ENCODE measurements at places on chromosomes 16 and 17.

- DNase-seq = peak; percentile 22
Observed at GRCh38 chr17:17181666-17182597, 24.2 kb downstream of the PLD6 start.

- DNase-seq = no peak
Observed at GRCh38 chr17:79212149-79213087, 137.8 kb downstream of the ENGASE start.

GRCh38 chr16:8589057-8589899 is 1.0 kb downstream of the TMEM114 start:
- DNase-seq = no peak

DNA sequence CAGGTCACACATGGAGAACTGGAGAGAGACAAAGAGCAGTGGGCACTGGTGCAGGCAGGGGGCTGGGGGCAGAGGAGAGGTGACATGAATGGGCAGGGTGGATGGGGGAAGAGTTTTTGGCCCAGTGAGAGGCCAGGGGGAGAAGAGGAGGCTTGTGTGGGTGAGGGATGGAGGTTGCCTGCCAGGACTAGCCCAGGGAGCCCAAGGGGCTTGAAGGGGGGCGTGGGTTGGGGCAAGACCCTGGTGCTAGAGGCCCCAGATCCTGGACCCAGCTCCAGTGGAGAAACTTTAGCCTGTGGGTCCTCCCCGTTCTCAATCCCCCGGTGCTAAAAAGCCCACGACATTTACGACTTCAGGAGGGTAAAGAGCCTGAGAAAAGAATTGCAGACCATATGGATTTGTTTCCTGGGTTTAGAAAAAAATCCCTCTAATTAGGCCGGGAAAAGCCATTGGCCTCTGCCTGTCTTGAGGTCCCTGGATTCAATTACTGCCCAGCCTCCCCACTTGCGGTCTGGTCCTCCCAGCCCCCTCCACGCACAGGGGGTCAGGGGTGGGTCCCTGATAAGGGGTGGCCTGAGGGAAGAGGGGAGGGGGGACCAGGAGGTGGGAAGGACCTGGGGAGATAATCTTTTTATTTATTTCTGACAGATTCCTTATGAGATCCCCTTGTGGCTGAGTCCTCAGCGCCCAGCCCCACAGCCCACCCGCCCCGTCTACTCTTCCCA is 33.0 kb downstream of the NGFR start:
- DNase-seq = no peak

DNA sequence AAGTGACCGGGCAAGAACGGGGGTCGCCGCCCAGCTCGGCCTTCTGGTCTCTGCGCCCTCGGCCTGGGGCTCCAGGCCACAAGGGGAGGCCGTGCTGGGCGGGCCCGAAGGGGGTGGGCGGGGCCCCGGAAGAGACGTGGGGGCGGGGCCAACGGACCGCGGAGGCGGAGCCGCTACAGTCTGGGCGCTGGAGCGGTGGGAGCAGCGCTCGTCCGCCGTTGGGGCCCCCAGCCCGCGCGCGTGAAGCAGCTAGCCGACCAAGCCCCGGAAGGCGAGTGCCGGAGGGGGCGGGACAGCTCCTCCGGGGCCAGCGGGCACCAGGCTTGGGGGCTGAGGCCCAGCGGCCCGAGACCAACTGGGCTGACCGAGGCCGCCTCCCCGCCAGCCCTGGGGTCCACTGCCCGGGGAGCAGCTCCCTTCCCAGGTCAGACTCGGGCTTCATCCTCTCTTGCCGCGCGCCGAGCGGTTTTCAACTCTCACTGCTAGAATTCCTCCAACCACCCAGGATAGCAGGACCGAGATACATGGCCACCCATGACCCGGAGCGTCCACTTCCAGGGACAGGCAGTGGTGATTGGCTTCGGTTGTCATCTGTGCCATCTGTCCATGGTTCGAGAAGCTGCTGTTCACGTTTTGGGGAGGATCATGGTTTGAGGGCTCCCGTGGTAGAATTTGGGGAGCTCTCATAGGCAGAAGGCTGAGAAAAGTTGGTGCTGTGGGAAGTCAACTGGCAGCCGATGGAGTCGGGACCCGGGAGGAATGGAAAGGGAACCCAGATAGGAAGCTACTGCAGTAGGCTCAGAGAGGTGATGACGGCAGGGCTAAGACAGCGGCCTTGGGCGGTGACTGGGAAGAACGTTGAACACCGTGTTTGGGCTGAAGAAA is 44.6 kb upstream of the LCMT1 start:
- peak; percentile 63 for DNase-seq
